Posterior vena cava (tissue), 2 donors: ENCODE measurements at places on chromosomes 7 and 10. TPM values are rescaled to one million over a fixed set of nuclear protein-coding genes. Genes with fewer than 3 reads are reported as not detected.

GRCh38 chr7:46397591-46397990 is 476.5 kb upstream of the IGFBP3 start:
- no peak for DNase-seq

The HPSE2 gene
- 0.14 TPM for total RNA-seq

- DNase-seq = peak; percentile 94
These were observed 656 bp upstream of the CNNM2 start for GRCh38 chr10:102917314-102917961.

GRCh38 chr10:17443707-17444387 is 10.5 kb downstream of the ST8SIA6 start:
- DNase-seq = no peak

GRCh38 chr7:7125963-7126362 is 56.4 kb upstream of the C1GALT1 start:
- no peak for DNase-seq

The CALML3 gene
- total RNA-seq = not detected

The NAT16 gene
- total RNA-seq = not detected

DNA sequence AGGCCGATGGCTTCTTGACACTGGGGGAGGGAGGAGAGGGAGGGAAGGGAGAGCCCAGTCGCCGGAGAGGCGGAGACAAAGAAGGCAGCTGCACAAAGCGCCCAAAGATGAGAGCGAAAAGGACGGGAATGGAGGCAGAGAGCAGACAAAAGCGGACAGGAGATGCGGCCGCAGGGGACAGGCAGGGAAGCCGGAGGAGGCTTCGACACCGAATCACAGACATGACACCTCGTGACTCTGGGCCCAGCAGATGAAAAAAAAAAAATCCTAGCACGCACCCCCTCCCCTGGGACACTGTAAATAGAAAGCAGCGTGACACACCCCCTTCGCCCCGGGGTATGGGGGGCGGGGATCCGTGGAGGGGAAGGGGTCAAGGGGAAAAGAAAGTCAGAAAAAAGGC is 976 bp downstream of the NAT16 start:
- no peak for DNase-seq

DNA sequence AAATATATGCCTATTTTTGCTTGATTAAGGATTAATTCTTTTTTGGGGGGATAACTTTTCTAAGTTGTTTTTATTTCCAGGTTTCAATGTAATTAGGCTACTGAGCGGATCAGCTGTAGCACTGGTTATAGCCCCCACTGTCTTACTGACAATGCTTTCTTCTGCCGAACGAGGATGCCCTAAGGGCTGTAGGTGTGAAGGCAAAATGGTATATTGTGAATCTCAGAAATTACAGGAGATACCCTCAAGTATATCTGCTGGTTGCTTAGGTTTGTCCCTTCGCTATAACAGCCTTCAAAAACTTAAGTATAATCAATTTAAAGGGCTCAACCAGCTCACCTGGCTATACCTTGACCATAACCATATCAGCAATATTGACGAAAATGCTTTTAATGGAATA is 1.0 kb downstream of the LRRTM3 start:
- no peak for DNase-seq

DNA sequence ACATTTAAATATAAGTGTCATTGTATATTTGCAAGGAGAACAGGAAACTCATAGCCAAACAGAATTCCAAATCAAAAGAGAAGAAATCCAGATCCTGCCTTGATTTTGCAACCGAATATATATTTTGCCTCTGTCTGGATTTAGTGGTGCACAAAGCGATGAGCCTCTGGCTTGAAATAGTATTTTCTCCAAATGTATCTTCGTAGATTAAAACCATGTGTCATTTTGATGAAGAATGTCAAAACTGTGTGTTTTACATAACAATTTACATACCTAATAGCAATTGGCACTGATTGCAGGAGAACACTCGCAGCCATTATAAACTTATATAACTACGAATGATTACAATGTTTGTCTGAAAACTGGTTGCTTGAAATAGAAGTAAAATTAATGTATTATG is 156.4 kb downstream of the ARID5B start:
- no peak for DNase-seq
